ENCODE measurements at places on chromosomes 2 and 18. TPM values are rescaled to one million over a fixed set of nuclear protein-coding genes. Genes with fewer than 3 reads are reported as not detected.

Gene FAM161A
- 2.1 TPM for polyA plus RNA-seq

Gene DCC
- polyA plus RNA-seq, result not detected

DNA sequence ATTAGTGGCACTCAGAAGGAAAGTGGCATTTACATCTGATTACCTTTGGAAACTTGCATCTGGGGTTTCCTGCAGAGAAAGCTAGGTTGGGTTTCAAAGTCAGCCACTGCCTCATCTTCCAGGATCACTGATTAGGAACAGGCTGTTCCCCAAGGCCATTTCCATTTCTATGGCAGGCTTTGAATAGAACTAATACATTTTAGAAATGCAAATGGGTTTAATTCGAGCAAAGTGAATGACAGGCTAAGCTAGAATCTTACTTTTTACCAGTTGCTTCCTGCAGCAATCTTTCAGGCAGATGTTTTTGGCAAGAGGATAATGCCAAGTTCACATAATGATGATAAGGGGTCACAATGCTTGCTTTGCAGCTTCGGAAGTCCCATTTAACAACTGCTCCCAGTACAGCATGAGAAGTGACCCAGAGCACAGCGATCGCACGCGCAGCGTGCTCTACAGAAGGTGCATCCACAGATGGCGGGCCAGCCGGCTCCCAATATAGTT is 336.7 kb downstream of the LPIN1 start:
- H3K4me1 ChIP-seq, result peaks cover 12% of the 10 kb centered on the region
- no peak overlapping the region for H3K27ac ChIP-seq
- no peaks in the 10 kb centered on the region for H3K36me3 ChIP-seq
- no peak overlapping the region for H3K4me3 ChIP-seq
- no peak for DNase-seq
- H3K27me3 ChIP-seq, result no peaks in the 10 kb centered on the region

- no peaks in the 10 kb centered on the region for H3K36me3 ChIP-seq
- no peaks in the 10 kb centered on the region for H3K27me3 ChIP-seq
- no peak overlapping the region for H3K4me3 ChIP-seq
Observed at GRCh38 chr2:201939453-201939941, 94.2 kb upstream of the FZD7 start.

- no peaks in the 10 kb centered on the region for H3K27me3 ChIP-seq
- peaks cover 52% of the 10 kb centered on the region for H3K4me1 ChIP-seq
- DNase-seq, result no peak
- no peak overlapping the region for H3K27ac ChIP-seq
- no peak overlapping the region for H3K4me3 ChIP-seq
Observed at GRCh38 chr2:69572641-69573040, 70.9 kb downstream of the AAK1 start.

DNA sequence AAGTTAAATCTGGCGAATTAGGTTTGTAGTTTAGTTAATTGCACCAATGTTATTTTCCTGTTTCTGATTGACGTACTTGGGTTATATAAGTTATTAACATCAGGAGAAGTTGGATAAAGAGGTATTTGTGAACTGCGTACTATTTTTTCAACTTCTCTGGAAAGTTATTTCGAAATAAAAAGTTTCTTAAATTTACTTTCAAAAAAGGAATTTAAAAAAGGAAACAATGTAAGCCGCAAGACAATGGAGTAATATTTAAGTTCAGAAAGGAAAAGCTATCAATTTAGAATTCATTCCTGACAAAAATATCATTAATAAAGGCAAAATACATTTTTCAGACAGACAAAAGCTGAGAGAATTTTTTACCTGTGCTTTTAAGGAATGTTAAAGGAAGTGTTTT is 47.7 kb downstream of the RAB10 start:
- H3K4me3 ChIP-seq, result no peak overlapping the region
- H3K36me3 ChIP-seq, result no peaks in the 10 kb centered on the region
- peaks cover 1% of the 10 kb centered on the region for H3K4me1 ChIP-seq
- H3K27me3 ChIP-seq, result no peaks in the 10 kb centered on the region

GRCh38 chr2:218809515-218809914 is 22.1 kb downstream of the PRKAG3 start:
- no peak overlapping the region for H3K27ac ChIP-seq
- no peak overlapping the region for H3K4me3 ChIP-seq
- no peak for DNase-seq
- H3K36me3 ChIP-seq, result no peaks in the 10 kb centered on the region
